ENCODE measurements at places on chromosomes 2 and 18. TPM values are rescaled to one million over a fixed set of nuclear protein-coding genes. Genes with fewer than 3 reads are reported as not detected.
A peak's percentile ranks its signal among the peaks of the same experiment; 100 is the strongest.

ACMSD gene
- total RNA-seq: not detected

ABCG8 gene
- not detected for total RNA-seq

CD207 gene
- total RNA-seq: not detected

FRZB gene
- total RNA-seq: 0.66 TPM

ANKRD29 gene
- 0.52 TPM for total RNA-seq

GPR45 gene
- total RNA-seq: not detected

SPP2 gene
- total RNA-seq: not detected

GRCh38 chr18:13120983-13121441 is 97.5 kb upstream of the LDLRAD4 start:
- H3K36me3 ChIP-seq: peaks cover 6% of the 10 kb centered on the region
- no peak overlapping the region for H3K27ac ChIP-seq

DNA sequence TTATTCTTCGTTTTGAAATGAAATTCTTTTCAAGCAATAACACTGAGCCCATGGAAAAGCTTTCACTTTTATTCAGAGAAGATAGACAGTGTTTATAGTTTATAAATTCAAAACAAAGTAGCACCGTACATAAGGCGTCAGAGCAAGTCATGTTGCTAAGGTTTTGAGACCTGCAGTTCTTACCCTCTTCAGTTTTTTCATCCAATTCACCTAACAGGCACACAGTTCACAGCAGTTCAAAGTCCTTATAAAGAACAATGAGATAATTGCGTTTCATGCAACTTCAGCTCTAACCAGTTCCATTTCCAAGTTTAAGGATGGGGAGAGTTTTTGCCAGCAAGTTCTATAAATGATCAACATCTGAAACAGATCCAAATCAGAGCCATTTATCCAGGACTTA is 96.7 kb downstream of the ARHGAP15 start:
- H3K27ac ChIP-seq: no peak overlapping the region
- H3K27me3 ChIP-seq: no peaks in the 10 kb centered on the region
- DNase-seq: no peak
- no peak overlapping the region for H3K4me3 ChIP-seq

- no peaks in the 10 kb centered on the region for H3K36me3 ChIP-seq
- H3K4me3 ChIP-seq: no peak overlapping the region
- H3K27ac ChIP-seq: no peak overlapping the region
- no peaks in the 10 kb centered on the region for H3K4me1 ChIP-seq
These were observed 415.1 kb upstream of the MAP2 start for GRCh38 chr2:209008636-209009287.

DNA sequence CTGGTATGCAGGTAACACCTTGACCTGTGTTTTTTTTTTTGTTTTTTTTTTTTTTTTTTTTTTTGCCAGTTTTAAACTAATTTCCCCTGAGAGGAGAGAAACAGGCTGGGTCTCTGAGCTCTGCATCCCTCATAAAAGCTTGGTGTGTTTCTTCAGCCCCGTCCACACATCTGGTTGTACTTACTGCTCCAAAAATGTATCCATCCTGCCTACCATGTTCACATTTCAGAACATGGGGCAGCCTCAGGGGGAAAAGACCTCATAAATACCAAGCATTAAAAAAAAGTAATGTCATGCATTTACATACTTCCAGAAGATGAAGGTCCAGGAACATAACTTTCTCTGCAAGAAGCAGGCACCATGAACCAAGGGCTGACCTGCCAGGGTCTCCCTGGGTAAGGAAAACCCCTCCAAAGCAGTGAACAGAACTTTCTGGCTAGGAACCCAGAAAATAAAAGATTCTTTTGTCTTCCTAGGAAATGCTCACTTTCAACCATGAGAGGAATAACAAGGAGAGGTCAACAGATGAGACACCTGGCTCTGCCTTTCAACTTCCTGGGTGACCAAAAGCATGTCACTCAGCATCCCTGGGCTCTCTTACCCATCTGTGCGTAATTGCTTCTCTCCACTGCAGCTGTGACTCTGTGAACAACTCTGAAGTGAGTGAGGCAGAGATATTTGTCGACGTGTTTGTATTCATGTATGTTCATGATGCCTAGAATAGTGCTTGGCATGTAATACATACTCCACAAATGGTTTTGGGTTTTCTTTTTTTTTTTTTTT is 118.6 kb downstream of the MCFD2 start:
- H3K4me3 ChIP-seq: no peak overlapping the region
- DNase-seq: no peak
- H3K4me1 ChIP-seq: peaks cover 10% of the 10 kb centered on the region
- no peaks in the 10 kb centered on the region for H3K27me3 ChIP-seq
- H3K36me3 ChIP-seq: no peaks in the 10 kb centered on the region

GRCh38 chr2:202035089-202035940 is 1.7 kb downstream of the FZD7 start:
- no peak overlapping the region for H3K27ac ChIP-seq
- H3K4me3 ChIP-seq: peak overlapping the region; percentile 63
- no peak for DNase-seq
- peaks cover 22% of the 10 kb centered on the region for H3K4me1 ChIP-seq

- H3K4me3 ChIP-seq: no peak overlapping the region
- no peak for DNase-seq
- H3K36me3 ChIP-seq: no peaks in the 10 kb centered on the region
- H3K4me1 ChIP-seq: no peaks in the 10 kb centered on the region
These were observed 655.0 kb downstream of the STK39 start for GRCh38 chr2:167592441-167592840.

DNA sequence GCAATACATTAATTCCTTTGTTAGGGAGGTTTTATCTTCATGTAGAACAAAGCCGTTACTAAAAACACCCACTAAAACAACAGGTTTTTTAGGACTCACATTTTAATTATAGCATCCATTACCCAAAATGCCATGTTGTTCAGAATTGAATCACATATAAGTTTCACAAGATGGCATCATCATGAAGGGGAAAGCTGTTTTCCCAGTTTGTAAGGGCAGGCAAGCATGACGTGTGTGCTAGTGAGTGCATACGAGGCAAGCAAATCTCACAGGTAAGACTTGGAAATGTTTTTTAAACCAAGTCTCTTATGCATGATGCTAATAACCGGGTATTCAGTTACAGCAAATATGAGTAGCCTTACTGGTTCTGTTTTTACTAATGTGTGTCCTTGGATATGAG is 111.8 kb upstream of the NFATC1 start:
- no peaks in the 10 kb centered on the region for H3K27me3 ChIP-seq
- H3K36me3 ChIP-seq: no peaks in the 10 kb centered on the region
- H3K4me3 ChIP-seq: no peak overlapping the region
- no peak overlapping the region for H3K27ac ChIP-seq
- no peaks in the 10 kb centered on the region for H3K4me1 ChIP-seq

DNA sequence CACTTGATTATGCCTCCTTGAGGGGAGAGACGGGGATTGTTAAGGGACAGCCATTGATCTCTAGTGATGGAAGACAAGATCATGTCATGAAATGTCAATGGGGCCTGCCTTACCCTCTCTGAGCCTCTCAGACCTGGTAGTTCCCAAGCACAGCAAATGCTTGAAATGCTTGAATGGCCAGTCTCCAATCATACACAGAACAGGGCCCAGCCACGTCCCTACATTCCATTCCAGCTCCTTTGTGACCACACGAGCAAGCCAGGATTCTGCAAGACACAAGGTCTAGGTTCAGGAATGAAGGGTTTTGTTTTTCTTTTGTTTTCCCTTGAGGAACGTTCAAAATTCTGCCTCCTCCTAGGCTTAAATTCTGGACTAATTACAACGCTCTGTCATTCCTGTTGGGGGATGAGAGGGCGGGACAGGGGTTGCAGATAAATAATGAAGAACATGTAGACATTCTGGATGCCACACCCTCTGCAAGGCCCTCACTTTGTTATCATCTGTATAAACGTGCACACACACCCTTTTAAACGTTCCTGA is 98.1 kb upstream of the YPEL5 start:
- no peaks in the 10 kb centered on the region for H3K36me3 ChIP-seq
- H3K4me1 ChIP-seq: no peaks in the 10 kb centered on the region
- no peak overlapping the region for H3K4me3 ChIP-seq
- no peak overlapping the region for H3K27ac ChIP-seq
- DNase-seq: no peak

GRCh38 chr2:204539019-204539385 is 6.3 kb upstream of the PARD3B start:
- no peak for DNase-seq
- H3K4me1 ChIP-seq: no peaks in the 10 kb centered on the region
- no peaks in the 10 kb centered on the region for H3K36me3 ChIP-seq
- no peak overlapping the region for H3K4me3 ChIP-seq
- H3K27me3 ChIP-seq: no peaks in the 10 kb centered on the region

DNA sequence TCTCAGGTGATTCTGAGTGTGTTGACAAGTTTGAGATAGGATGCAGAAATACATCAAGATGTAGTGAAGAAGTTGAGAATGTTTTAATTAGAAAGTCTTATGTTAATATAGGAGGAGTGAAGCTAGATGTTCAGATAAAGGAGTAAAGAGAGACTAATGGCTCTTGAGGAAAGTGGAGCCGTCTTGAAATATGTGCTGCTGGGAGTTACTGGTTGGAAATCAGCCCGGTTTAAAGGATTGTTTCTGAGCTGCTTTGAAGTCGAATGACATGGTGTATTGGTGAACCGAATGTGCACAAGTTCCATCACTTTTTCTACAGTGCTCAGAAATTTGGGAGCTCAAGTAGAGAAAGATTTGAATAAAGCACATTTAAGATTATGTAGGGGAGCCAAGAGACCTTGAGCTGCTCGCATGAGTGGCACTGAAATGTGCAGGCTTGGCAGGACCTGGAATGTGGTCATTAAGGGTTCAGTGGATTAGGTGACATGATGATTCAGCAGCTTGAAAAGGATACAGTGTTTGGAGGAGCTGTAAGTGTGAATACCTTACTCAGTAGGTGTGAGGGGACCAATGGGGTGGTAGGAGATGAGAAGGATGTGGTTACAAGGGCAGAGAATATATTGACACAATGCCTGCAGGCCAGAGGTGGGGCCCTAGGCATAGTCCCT is 68.6 kb downstream of the CAB39 start:
- no peak for DNase-seq
- no peaks in the 10 kb centered on the region for H3K36me3 ChIP-seq
- H3K4me3 ChIP-seq: no peak overlapping the region
- H3K4me1 ChIP-seq: peaks cover 8% of the 10 kb centered on the region
- no peak overlapping the region for H3K27ac ChIP-seq

GRCh38 chr2:68787356-68787755 is 52.7 kb downstream of the ARHGAP25 start:
- no peaks in the 10 kb centered on the region for H3K27me3 ChIP-seq
- H3K4me1 ChIP-seq: no peaks in the 10 kb centered on the region
- H3K36me3 ChIP-seq: no peaks in the 10 kb centered on the region

- no peak for DNase-seq
- no peaks in the 10 kb centered on the region for H3K27me3 ChIP-seq
These were observed 85.7 kb upstream of the LAPTM4A start for GRCh38 chr2:20137131-20137571.

GRCh38 chr2:47225061-47225783 is 70.1 kb upstream of the STPG4 start:
- H3K27me3 ChIP-seq: no peaks in the 10 kb centered on the region
- peak overlapping the region; percentile 51 for H3K27ac ChIP-seq
- H3K36me3 ChIP-seq: no peaks in the 10 kb centered on the region
- DNase-seq: peak; percentile 71
- H3K4me3 ChIP-seq: no peak overlapping the region
- peaks cover 23% of the 10 kb centered on the region for H3K4me1 ChIP-seq

DNA sequence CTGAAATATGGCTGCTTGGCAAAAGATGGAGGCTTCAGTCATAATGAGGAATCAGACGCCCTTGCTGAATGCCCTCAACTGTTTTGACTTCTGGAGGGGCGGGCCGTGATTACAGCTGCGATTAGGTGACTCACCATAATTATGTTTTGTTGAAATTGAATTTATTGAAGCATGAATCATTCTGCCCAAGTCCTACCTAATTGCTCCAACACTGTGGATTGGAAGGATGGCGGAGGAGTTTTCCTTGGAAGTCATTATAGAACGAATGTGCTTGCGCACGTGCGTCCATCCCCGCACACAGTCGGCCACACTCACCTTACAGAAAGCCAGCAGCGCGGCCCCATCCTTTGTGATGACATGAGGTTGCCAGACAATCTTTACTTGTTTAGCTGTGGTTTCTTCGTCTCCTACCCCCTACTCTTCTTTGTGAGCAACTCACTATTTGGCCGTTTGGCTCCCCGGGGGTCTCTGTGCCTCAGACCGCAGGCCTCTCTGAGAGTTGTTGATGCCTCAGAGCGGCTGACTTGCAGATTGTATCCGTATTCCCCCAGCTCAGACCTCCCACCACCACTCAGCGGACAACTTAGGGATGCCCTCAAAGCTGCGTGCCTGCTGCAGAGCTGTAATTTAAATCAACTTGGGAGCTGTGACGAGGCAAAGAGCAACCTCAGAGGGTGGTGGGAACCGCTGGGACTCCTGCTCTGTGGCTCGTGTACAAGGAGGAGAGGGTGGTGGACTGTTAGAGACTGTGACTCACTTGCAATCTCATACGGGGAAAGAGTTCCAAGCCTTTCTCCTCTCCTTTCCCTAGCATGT is 513.4 kb downstream of the TNS1 start:
- H3K4me3 ChIP-seq: no peak overlapping the region
- H3K27me3 ChIP-seq: no peaks in the 10 kb centered on the region
- no peak for DNase-seq
- H3K27ac ChIP-seq: no peak overlapping the region
- H3K4me1 ChIP-seq: no peaks in the 10 kb centered on the region
- H3K36me3 ChIP-seq: no peaks in the 10 kb centered on the region

DNA sequence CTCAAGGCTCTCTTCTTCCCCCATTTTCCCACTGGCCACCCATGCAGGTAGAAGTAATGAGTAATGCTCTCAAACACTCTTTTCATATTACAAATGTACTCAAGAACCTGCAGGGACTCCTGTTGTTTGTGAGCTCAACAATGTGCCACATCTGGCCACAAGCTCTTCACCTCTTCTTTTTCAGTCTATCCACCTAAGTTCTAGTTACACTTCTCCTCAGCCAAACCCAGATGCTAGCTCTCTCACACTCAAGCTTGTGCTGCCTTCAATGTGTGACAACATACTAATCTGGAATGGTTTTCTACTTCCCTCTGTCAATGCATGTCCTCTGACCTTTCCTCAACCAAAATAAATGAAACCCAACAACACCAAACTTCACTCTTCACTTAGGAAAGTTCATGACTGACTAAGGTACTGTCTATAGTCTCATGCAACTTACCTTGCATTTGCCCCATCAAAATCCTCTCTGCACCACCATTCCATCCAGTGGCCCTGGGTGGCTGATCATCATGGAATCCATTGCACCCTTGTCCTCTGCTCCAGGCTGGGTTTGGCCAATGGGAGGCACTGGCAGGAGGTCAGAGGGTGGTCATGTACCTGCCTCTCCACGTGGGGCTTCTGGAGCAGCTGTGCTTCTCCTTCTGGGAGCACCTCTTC is 5.3 kb upstream of the IL18R1 start:
- no peaks in the 10 kb centered on the region for H3K27me3 ChIP-seq
- no peak overlapping the region for H3K27ac ChIP-seq
- H3K4me1 ChIP-seq: peaks cover under 1% of the 10 kb centered on the region
- DNase-seq: no peak
- H3K36me3 ChIP-seq: no peaks in the 10 kb centered on the region
- H3K4me3 ChIP-seq: no peak overlapping the region

DNA sequence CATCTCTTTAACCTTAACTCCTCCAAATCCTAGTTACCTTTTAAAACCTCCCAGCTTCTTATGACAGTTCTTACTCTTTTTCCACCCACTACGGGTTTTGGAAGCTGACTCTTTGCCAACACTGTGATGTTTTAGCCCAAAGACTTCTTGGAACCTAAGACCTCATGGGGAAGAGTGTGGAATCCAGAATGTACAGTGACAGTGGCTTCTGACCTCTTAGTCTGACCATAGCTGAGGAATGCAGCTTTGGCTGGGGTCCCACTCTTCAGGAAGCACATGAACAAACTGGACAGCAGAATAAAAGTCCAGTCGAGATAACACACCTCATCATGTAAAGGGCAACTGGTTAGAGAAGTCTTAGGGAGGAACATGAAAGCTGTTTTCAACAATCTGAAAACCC is 161.1 kb upstream of the PKDCC start:
- no peak overlapping the region for H3K27ac ChIP-seq
- no peaks in the 10 kb centered on the region for H3K27me3 ChIP-seq
- no peaks in the 10 kb centered on the region for H3K36me3 ChIP-seq
- no peak for DNase-seq
- H3K4me1 ChIP-seq: peaks cover 7% of the 10 kb centered on the region

Data from body of pancreas (tissue), 4 donors.